Mesothelial cell of epicardium (in vitro differentiated cells): ENCODE measurements at places on chromosomes 4 and X. TPM values are rescaled to one million over a fixed set of nuclear protein-coding genes. Genes with fewer than 3 reads are reported as not detected.

The ELF4 gene
- 21.0 to 22.9 TPM (median 22.2 TPM) in 3 replicates for total RNA-seq

GRCh38 chr4:142567199-142567598 lies 278.9 kb downstream of the INPP4B start:
- H3K4me3 ChIP-seq, result no peak overlapping the region
- DNase-seq, result no peak
- no peaks in the 10 kb centered on the region for H3K27me3 ChIP-seq
- H3K27ac ChIP-seq, result peak overlapping the region; percentile 98
- peaks cover 34% of the 10 kb centered on the region for H3K4me1 ChIP-seq

The CT47B1 gene
- total RNA-seq, result not detected in 3 replicates

The ATP6AP1 gene
- total RNA-seq, result 77.6 to 78.2 TPM (median 78.2 TPM) in 3 replicates

GRCh38 chrX:129609395-129609794 lies 45.4 kb downstream of the APLN start:
- peaks cover 11% of the 10 kb centered on the region for H3K4me1 ChIP-seq
- no peak overlapping the region for H3K4me3 ChIP-seq
- no peak for DNase-seq
- H3K27ac ChIP-seq, result no peak overlapping the region
- H3K27me3 ChIP-seq, result peaks cover 3% of the 10 kb centered on the region
